ENCODE measurements at places on chromosomes 4 and X.

GRCh38 chrX:132807411-132808030, 150.9 kb downstream of the HS6ST2 start:
- no peak for DNase-seq

DNA sequence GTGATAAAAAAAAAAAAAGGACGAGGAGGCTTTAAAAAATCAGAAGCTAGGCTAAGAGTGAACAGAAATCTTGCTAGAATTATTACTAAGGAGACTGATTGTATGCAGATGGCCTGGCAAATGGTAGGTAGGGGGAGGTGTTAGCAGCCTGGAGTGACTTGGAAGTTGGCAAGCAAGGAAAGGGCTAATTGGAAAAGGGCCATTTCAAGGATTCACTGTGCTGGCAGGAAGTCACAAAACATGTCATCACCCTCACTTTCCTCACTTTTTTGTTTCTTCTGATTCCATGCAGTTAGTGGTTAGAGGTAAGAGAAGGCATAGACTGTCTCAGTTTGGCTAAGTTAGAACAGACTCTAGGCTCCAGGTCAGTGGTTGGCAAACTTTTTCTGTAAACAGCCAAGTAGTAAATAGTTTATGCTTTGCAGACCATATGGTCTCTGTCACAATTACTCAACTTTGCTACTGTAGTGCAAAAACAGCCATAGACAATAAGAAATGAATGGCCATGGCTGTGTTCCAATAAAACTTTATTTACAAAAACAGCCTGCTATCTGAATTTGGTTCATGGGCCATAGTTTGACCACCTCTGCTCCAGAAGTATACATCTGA, 646.5 kb upstream of the ACTRT1 start:
- peak; percentile 78 for DNase-seq

- no peak for DNase-seq
Measured at GRCh38 chrX:27883468-27884092, 75.8 kb downstream of the MAGEB10 start.

- no peak for DNase-seq
Measured at GRCh38 chr4:145493166-145493565, 11.5 kb downstream of the SMAD1 start.

DNA sequence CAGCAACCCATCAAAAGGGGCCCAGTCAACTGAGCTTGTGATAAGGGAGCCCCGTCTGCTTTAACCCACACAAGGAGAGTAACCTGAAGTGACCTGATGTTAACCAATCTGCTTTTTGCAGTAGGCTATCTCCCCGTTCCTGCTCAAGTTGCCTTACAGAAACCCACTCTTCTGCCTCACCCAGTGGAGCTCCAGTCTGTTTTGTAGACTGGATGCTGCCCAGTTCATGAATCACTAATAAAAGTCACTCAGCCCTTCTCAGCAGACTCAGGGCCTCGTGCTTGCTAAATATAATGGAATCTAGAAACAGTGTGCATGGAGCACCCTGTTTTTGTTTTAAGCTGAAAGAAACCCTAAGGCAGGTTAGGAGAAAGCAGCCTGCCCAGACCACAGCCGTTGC, 312.3 kb downstream of the FBXW7 start:
- DNase-seq, result no peak

DNA sequence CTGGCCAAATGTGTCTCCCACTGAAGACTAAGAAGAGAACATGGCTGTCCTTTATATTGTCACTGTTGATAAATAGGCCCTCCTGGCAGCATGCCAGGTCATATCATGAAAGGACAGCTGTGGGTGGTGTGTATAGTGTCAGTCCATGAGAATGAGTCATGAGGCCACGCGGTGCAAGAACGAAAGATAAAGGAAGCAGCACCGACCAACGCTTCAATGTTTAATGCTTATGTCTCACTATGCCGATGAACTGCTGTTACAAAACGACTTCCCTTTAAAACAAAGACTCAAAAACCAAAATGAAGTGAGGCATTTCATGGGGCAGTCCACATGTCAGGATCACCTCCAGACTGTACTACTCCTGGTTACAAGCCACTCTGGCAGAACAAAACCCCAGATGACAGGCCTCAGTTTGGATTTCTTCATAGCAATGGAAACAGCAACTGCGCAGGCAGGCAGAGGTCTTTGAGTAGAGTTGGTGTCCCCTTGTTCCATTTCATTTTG, 5.2 kb upstream of the TCEANC start:
- no peak for DNase-seq

DNA sequence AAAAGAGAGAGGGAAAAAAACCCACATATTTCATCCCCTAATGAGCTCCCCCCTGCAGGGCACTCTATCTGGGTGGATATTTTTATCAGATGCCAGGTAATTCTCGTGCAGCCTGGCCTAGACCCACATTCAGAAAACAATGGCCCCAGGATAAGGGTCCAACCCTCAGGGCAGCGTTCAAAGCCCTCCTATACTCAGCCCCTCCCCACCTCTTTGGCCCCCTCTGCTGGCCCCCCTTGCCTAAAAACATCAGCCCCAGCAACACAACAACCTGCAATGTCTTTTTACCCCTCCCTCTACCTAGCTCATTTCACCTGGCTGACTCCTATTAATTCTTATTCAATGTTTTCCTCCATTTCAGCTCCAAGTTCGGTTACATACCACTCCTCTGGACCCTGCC, 145.4 kb upstream of the MED14 start:
- no peak for DNase-seq

DNA sequence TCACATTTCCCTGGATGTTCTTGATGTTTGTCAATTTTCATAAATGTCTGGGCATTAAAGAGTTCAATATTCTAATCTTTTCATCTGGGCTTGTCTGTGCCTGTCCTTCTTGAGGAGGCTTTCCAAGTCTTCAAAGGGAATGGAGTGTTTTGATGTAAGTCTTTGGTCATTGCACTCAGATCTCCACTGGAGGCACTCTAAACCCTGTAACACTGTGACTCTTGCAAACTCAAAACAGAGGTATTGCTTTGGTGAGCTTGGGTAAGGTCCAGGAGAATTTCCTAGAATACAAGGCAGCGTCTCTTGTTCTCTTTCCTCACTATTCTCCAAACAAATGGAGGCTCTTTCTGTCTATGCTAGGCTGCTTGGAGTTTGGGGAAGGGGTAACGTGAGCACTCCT, 1118.1 kb upstream of the PABPC4L start:
- no peak for DNase-seq

GRCh38 chrX:103658681-103659433, 27.6 kb downstream of the MORF4L2 start:
- no peak for DNase-seq

- no peak for DNase-seq
Measured at GRCh38 chr4:86401826-86402225, 42.0 kb upstream of the MAPK10 start.

GRCh38 chr4:69640289-69640688, 847 bp upstream of the UGT2A2 start:
- DNase-seq, result no peak

GRCh38 chr4:101259876-101260275, 87.5 kb downstream of the PPP3CA start:
- no peak for DNase-seq

DNA sequence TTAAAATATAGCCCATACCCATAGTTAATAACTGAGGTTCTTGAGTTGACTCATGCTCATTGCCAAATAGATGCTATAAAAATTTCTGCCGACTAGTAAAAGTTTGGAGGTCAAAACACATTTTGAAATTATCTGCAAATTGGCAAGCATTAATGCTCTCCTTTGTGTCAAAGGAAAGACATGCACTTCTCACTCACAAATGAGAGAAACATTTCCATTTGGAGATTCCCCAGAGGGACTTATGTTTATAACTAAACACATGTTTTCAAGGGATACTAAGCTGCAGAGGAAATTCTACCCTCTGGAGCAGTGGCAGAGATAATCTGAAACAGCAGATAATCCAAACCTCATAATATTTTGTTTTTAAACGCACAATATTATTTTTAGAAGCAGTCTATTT, 45.7 kb upstream of the CCDC160 start:
- DNase-seq, result no peak

DNA sequence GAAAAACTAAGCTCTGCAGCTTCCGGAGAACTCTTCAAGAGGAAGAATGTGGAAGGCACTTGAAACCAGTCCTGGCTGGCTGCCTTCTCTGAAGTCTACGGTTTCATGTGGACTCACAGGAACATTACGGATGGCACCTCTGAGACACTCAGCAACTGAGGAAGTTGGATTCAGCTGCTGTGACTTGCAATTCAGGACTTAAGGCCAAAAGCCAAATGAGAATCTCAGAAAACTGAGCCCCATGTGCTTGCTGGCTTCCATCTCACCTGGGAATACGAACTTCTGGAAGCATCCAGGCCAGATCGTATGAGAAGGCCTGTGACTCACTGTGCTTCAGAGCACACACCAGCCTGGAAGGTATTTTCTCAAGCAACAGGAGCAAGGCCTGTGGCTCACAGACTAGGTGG, 107.8 kb upstream of the GPC4 start:
- no peak for DNase-seq

GRCh38 chr4:100635899-100636298, 118.1 kb upstream of the EMCN start:
- DNase-seq, result no peak

- DNase-seq, result peak; percentile 37
Measured at GRCh38 chrX:137565921-137566745, at the start of gene ZIC3. Gene ZIC3 (plus strand): TSS chrX:137566127. CDS start chrX:137566692, 565 bp downstream.

GRCh38 chrX:7987160-7988012, 60.2 kb upstream of the PNPLA4 start:
- DNase-seq, result no peak

DNA sequence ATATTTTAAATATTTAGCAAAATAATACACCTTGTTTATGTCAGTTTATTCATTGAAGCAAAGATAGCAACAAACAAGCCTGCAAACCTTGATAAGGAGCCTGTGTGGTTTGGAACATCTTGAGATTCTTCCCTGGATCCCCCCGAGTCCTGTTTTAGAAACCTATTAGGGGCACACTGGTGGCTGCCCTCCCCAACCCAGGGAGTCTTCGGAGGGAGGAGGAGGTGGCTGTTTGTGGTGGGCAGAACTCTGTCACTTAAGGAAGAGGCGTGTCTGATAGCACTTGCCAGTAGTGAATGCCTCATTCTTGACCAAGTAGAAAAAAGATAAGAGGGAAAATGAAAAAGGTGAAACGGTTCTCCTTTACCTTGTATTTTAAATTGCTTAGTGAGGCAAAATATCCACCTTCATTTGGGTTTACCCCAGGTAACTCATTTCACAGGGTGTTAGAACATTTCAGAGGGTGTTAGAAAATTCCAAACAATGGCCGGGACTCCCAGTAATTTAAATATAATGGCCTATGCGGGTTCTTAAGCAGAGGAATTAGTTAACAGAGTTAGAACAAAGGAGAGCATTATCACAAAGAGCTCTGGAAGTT, 10.4 kb downstream of the KIT start:
- DNase-seq, result no peak

DNA sequence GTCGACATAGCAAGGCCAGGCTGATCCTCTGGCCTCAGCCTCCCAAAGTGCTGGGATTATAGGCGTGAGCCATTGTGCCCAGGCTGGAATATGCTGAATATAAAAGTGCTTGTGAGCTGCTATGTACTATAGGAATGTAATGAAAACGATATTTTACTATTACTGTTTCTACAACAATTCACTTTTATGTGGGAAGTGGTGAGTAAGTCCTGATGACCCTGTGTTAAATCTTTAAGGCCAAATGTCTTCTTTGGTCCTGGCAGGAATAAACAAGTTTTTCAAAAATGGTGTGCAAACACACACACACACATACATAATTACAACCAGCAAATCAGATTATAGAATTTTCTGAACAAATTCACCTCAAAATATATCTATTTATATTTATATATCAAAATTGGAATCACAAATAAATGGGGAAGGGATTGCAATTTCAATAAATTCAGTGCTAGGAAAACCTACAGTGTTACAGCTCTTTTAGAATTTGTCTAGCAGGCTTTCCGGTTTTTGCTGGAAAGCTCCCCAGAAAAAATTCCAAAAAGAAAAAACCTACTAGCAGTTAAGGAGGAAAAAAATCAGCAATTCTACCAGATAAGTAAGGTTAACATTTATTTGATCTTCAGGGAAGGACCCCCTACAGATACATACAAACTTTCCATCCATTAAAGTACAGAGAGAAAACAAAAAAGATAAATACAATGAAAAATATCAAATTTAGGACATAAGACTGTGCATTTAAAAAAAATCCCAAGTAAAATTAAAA, 17.9 kb downstream of the SMIM14 start:
- DNase-seq, result no peak

- DNase-seq, result no peak
Measured at GRCh38 chr4:169068423-169068822, 58.4 kb upstream of the CBR4 start.

- DNase-seq, result no peak
Measured at GRCh38 chr4:185656467-185656931, 121.2 kb upstream of the PDLIM3 start.

- DNase-seq, result no peak
Measured at GRCh38 chr4:156472624-156473023, 499.0 kb downstream of the PDGFC start.

GRCh38 chr4:37673538-37674192, 12.5 kb downstream of the RELL1 start:
- no peak for DNase-seq

DNA sequence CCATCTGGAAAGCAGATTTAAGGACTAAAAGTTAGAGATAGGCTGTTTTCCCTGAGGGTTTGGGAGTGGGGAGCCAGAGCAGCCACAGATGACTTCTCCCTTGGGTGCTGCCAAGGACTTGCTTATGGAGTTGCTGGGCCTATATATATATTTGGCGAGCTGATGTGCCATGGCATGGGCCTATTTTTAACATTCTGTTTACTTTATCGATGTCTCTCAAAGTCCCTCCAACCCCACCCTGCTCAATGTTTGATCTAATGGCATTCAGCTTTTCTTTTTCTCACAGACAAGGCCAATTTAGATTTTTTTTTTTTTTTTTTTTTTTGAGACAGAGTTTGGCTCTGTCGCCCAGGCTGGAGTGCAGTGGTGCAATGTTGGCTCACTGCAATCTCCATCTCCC, 6.1 kb upstream of the CUL4B start:
- no peak for DNase-seq

DNA sequence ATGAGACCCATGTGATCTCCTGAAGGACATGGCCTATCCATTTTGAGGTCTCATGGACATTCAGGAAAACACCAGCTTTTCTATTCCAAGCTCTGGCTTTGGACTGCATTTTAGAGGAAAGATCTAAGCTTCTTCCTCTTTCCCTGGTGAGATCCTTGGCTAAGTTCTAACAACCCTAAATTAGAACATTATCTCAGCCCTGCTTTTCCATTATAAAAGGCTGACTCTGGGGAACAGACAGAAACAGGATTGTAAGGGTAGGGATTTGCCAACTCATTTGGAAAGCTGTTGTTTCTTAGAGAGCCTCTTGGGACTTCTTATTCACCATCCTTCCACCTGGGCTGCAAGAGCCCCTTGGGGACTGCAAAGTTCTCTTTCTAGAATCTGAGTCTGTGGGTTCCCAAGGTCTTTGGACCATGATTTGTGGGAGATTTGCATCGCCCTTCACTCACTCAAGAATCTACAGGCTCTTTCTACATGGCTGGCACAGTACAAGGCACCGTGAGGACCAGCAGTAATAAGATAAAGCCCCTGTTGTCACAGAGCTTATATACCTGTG, 146.9 kb downstream of the FNIP2 start:
- DNase-seq, result no peak

- DNase-seq, result no peak
Measured at GRCh38 chrX:136162827-136163570, 15.7 kb downstream of the FHL1 start.
